ENCODE measurements at places on chromosomes 11 and 22.

GRCh38 chr11:78606667-78607066 is 32.0 kb upstream of the NARS2 start:
- no peak for DNase-seq

DNA sequence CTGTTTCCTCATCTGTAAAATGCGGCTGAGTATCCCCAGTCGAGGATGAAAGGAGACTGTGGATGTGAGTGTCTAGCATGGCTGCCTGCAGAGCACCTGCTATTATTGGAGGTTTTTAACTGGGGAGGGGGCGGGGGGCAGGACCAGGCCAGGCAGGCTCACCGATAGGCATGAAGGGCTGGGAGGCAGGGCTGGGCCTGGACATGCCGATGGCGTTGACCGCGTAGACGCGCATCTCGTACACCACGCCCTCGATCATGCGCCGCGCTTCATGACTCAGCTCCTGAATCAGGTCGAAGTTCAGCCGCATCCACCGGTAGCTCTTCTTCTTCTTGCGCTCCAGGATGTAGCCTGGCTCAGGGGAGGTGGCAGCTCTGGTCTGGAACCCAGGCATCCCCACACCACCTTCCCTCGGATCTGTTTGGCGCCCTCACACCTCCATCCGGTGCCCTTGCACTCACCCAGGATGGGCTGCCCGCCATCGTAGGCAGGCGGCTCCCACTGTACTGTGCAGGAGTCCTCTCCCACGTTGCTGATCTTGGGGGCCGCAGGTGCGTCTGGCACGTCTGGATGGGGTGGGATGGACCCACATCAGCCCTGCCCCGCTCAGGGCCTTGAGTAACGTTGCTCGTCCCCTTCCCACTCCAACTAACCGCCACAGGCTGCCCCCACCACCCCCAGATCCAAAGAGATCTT is 15.1 kb downstream of the MYBPC3 start:
- DNase-seq = no peak

GRCh38 chr11:62856333-62856895 is 17.0 kb upstream of the WDR74 start:
- DNase-seq = no peak

DNA sequence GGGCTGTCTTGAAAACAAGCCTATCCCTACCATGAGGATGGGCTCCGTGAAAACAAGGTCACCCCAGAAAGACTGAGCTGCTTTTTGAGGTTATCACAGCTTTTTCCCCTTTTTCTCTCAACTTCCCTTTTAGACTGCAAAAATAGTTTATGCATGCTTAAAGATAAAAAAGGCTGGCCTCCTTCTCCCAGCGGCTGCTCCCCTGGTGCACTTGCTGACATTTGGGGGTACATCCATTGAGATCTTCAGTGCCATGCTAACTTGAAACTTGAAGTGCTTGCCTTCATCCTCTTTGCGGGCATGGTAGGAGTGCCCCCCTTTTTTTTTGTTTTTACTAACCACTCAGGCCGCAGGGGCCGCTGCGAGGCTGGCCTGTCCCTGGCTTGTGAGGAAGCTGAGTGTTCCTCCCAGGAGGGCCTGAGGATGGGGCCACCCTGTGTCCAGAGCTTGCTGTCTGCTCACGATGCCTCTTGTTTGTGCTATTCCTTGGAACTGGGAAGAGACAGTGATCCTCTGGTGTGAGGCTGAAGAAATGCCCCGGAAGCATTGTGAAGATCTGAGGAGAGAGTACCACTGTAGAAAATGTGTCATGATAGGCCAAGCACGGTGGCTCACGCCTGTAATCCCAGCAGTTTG is 2.2 kb downstream of the TANGO2 start:
- DNase-seq = no peak

DNA sequence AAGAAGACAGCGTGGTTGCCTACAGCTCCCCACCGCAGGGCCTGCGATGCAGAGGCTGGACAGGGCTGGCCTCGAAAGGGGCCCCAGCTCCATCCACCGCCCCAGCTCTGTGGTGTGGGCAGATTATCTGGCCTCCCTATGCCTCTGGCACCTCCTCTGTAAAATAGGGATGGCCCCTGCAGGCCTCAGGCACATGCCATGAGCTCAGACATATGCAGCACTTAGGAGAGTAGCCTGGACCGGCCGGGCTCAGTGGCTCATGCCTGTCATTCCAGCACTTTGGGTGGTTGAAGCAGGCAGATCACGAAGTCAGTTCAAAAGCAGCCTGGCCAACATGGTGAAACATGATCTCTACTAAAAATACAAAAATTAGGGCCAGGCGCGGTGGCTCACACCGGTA is 7.4 kb downstream of the APOBEC3D start:
- no peak for DNase-seq

GRCh38 chr22:33851240-33851639 is 69.0 kb downstream of the LARGE1 start:
- DNase-seq = no peak

GRCh38 chr11:128205796-128206195 is 381.6 kb downstream of the ETS1 start:
- DNase-seq = no peak

All from muscle of leg (tissue), 16 donors.